ACHN (cell line): ENCODE measurements at places on chromosomes 2 and 18.

- no peak for DNase-seq
Measured at GRCh38 chr2:28348149-28348567, 44.5 kb upstream of the FOSL2 start.

DNA sequence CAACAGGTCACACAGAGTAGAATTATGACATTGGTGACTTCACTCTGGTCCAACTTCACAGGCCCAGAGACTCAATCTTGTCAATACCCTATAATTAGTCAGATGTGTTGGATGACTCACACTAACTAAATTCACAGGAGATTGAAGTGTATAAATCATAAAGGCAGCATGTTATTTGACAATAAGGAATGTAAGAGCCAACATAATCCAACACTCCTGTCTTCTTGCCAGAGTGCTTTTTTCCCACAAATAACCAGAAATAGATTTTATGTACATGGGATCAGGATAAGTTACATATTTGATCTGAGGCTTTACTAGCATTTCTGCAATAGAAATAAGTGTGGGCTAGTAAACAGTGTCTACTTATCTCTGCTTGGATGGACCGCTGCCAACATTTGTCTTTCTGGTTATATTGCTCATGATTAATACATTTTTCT, 42.2 kb upstream of the ZSWIM2 start:
- no peak for DNase-seq

GRCh38 chr2:186771850-186772463, 77.0 kb downstream of the ZSWIM2 start:
- no peak for DNase-seq

DNA sequence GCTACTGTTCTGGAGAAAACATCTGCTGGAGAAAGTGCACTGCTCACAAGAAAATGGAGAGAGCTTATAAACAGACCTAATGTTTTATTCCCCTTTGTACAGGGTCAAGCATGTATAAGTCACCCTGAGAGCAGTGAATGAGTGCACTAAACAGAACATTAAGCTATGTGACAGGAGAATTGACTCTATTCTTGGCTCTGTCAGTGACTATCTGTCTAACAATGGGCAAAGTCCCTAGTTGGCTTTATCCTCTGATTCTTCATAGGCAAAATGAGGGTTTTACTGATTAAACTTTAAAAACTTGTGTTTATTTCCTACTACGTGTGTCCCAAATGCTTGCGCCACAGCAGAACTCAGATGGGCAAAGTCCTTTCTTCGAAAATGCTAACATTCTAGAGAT, 655.1 kb upstream of the SLC39A10 start:
- no peak for DNase-seq

DNA sequence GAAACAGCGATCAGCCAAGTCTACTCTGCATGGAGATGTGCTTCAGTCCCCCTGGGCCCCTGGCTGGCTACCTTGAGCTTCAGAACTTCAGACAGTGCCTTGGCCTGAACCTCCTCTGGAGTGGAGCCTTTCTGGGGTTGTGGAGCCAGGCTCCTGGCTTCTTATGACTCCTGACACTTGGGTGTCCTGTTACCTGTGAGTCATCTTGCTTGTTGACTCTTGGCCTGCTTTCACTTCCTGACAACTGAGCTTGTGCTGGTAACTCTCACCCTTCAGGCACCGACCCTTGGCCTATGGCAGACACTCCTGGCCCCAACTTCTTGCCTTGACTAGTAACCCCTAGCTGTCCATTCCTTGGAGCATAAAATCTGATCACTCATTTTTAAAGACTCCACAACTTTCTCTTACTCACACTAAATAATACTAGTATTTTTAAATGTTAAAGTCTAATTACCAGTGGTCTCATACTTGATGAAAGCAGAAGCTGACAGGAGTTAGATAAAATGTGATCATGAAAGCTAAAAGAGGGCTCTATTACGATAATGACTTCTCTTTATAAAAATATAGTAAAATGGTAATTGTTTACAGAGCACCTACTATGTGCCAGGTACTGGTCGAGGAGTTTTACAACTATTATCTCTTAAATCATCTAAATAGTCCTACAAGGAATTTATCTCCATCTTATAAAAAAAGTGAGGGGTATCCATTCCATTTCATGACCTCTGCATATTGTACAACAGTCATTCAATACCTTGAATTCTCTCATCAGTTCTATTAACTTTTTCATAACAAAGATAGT, 46.3 kb upstream of the VIT start:
- peak; percentile 64 for DNase-seq
